ENCODE measurements at places on chromosomes 3 and 15. TPM values are rescaled to one million over a fixed set of nuclear protein-coding genes. Genes with fewer than 3 reads are reported as not detected.

DNA sequence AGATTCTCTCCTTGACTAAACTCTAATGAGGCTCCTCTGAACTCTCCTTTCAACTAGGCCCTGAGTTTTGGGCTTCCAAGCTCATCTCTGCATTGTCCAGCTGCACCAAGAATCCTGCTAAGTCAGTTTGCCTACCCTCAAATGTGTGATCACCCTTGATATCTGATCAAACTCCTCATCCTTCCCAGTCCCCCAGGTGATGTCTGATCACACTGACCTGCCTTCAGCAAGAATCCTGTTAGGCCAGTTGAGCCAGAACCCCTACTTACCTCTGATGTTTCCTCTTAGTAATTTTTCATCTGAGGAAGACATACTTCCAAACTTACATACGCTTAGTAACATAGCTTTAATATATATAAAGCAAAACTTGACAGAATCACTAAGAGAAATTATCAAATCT, 28.8 kb downstream of the SUMF1 start:
- no peak for DNase-seq

DNA sequence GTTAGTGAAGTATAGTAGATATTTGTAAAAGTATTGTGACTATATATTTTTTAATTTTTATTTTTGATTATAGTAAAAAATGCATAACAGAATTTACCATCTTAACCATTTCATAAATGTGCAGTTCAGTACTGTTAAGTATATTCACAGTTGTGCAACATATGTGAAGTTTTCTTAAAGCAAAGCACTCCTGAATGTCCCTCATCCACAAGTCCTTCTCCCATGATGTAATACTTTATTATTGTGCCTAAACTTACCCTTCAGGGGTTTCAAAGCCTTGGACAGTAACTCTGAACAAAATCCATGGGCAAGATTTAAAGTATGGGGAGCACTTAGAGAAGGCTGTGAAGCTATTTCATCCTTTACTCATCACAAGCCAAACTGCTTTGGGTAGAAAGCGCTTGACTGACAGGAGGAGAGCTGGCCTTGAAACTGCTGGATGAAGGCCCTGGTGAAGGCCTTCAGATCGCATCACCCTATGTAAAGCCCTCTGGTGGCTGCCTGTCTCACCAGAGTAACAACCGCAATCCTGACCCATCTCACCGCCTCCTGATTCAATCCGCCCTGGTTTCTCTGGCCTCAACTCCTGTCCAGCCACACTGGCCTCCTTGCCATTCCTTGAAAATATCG, 28.0 kb downstream of the LSM3 start:
- no peak for DNase-seq

The PSTPIP1 gene
- 2.2 TPM for polyA plus RNA-seq

GRCh38 chr3:52006017-52006819, 10.5 kb upstream of the RPL29 start:
- DNase-seq = no peak

The RLBP1 gene
- polyA plus RNA-seq = not detected

The RBSN gene
- polyA plus RNA-seq = 29.4 TPM

The FBXW12 gene
- 0.84 TPM for polyA plus RNA-seq

The AHSG gene
- 1.9 TPM for polyA plus RNA-seq

GRCh38 chr3:175103298-175103697, 244.2 kb downstream of the NAALADL2 start:
- DNase-seq = no peak

DNA sequence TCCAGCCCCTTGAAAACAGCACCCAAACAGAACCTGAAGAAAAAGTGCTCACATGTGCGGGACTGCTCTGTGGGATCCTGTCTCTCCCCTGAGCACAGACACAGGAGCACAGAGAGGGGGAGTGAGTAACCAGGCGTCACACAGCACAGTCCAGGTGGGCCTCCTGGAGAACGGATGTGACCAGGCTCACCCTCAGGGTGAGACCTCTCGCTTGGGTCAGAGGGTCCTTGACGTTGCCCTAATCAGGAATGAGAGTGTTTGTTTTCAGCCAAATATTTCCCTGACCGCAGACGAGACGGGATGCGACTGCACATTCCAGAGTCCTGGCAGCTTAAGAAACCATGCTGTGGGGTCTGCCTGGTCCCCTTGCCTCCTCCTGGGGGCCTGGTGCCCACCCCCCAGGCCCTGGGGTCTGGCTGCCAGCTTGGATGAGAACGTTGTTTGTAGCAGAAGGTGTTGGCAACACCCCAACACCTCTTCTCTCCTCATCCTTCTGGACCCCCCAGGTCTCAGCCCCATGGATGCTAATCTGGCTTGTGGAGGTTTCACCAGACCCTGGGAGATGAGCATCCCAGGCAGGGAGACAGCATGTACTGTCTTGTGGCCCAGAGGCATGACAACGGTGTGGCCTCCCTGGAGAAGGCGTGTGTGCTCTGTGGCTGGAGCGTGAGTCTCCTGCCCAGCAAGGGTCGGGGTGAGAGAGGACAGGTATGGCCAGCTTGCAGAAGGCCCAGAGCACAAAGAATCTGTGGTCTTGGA, 42.1 kb upstream of the SLC6A6 start:
- DNase-seq = no peak
